ENCODE measurements at places on chromosomes 3 and 15.
A peak's percentile ranks its signal among the peaks of the same experiment; 100 is the strongest.

- DNase-seq: no peak
These were observed 267.5 kb upstream of the NR2E3 start for GRCh38 chr15:71542836-71543235.

GRCh38 chr3:145798007-145798406 lies 363.0 kb downstream of the PLOD2 start:
- no peak for DNase-seq

- no peak for DNase-seq
These were observed 2.6 kb upstream of the MAP4 start for GRCh38 chr3:48018841-48019240.

DNA sequence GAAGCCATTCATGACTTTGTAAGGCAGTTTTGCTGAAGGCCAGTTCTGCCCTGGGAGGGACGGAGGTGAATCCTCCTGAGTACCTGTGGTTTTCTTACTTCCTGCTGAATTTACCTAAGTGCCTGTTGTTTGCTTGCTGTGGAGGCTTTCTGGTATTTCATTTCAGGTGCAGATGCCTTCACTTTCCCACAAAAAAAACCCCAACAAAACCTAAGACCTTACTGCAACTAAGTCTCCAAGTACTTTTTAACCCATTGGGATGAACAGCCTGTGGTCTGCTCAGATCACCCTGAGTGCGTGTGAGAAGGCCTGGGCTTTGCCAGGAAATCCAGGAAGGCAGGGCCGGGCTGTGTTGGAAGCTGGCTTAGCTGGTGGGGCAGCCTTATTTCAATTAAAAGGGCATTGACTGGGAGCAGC lies 65.3 kb downstream of the IGF1R start:
- DNase-seq: no peak

DNA sequence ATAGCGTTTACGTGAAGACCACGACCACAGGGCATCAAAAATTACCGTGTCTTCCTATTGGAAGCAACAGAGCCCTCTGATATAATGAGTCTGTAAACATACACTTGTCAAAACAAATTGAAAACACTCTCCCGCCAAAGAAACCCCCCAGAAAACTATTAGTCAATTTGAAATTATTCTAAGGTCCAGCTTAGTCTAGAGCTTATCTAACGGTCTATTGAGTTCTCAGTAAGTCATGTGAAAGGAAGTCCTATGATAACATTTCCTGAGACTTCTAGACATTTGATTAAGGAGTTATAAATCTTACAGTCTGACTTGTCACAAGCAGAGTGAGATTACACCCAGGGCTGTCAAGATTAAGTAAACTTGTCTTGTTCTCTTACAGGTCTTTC lies 356.3 kb downstream of the FOXP1 start:
- DNase-seq: no peak

DNA sequence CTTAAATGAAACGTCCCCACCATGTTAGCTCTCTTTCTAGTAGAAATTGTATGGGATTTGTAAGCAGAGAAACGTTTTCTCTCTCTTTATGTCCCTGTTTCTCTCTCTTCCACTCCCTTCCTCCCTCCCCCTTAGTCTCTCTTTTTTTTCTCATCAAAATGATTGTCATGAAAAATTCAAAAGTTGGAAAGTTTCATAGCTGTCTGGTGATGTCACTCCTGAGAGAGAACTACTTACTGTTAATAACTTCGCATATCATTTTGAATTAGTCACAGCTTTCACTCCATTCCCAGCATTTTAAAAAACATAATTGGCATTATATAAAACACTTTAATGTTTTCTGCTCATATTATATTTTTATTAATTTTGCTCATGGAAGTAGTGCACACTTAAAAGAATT lies 331.1 kb downstream of the C3orf38 start:
- DNase-seq: no peak

- no peak for DNase-seq
These were observed 6.4 kb downstream of the CADM2 start for GRCh38 chr3:84965141-84965540.

DNA sequence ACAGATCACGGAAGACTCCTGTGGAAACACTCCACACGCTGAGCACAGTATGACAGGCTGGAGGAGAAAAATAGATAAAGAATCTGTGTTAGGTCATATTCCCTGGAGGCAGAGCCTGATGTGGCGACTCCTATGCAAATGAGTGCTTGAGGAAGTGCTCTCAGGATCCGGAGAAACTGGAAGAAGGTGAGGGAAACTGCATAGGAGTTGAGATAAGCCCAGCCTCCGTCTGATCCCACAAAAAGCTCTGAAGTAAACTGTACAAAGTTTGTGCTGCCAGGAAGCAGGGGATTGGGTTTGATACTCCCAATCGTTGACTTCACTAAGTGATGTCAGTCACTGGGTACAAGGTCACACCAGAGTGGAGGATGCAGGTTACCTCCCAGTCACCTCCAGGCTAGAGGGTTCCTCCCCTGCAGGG lies 33.4 kb downstream of the OSBPL10 start:
- DNase-seq: no peak

DNA sequence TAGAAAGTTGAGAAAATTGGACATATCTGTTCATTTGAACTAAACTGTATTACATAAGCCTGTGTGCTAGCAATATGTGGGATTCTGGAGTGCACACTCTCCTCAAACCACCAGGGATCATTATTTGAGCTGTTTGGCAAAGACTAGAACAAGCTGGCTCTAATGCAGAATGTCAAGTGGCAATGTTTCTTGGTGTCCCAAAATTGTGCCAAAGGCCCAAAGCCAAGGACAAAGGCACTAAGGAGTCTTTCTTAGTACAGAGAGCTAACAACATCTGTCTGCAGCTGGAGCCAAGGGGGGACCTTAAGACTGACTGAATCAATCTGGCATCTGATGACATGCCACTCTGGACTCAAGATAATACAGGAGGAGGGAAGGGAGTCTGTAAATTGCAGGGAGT lies 76.7 kb upstream of the STRIT1 start:
- DNase-seq: no peak

GRCh38 chr3:137110392-137110996 lies 152.7 kb downstream of the IL20RB start:
- DNase-seq: no peak

GRCh38 chr15:78977091-78977571 lies 32.3 kb upstream of the CTSH start:
- DNase-seq: no peak

GRCh38 chr15:88645171-88646087 lies 6.6 kb downstream of the ISG20 start:
- no peak for DNase-seq

DNA sequence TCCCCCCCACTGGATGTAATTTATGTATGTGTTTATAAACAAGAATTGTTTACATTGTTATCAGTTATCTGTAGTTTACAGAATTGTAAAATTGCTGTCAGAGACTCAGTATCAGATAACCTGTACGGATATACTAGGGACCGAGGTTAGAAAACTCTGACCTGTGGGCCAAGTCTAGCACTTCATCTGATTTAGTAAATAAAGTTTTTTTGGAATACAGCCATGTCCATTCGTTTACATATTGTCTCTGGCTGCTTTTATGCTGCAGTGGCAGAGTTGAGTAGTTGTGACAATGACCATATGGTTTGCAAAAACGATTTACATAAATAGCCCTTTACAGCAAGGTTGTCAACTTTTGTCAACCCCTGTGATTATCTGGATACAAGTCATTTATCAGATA lies 52.6 kb downstream of the LRRC28 start:
- DNase-seq: no peak

DNA sequence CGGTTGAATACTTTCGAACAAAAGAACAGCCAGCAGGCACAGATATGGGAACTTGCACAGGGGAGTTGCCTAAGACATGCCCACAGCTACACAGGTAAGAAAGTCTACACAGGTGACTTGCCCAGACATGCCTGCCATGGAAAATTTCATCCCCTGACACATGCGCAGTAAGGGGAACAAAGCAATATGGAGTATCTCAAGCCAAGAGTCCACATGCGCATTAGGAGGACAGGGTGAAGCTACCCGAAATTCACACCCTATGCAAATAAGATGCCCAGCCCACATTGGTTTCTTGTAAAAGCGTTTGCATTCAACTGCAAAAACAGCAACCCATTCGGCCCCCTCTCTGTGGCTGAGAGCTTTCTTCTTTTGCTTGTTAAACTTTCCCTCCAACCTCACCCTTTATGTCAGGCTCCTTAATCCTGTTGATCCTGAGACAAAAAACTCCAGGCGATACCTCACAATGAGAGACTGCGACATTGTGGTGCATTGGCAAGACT lies 49.3 kb upstream of the TRPM1 start:
- DNase-seq: no peak

GRCh38 chr15:66881173-66881905 lies 179.3 kb downstream of the SMAD6 start:
- DNase-seq: no peak

GRCh38 chr15:70466895-70467529 lies 296.3 kb downstream of the UACA start:
- DNase-seq: no peak

DNA sequence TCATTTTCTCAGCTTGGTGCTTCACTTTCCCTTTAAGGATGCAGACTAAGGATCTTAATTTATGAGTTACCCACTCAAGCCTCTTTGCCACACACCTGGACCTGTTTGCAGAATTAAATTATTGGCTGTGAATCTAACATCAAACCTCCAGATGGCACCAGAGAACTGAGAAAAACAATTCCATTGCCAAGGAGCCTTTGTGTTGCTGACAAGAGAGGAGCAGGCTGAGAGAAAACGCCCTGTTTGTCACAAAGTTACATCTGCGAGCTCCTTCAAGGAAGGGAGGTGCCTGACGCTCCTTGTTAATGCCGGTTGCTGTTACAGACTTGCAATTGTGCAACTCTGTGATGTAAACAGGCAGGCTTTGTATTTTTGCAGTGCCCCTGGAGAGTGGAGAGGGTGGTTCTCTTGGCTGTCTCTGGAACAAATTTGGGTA lies 36.3 kb upstream of the TMC3 start:
- DNase-seq: no peak

- no peak for DNase-seq
These were observed 368.0 kb upstream of the AGTR1 start for GRCh38 chr3:148329481-148330235.

DNA sequence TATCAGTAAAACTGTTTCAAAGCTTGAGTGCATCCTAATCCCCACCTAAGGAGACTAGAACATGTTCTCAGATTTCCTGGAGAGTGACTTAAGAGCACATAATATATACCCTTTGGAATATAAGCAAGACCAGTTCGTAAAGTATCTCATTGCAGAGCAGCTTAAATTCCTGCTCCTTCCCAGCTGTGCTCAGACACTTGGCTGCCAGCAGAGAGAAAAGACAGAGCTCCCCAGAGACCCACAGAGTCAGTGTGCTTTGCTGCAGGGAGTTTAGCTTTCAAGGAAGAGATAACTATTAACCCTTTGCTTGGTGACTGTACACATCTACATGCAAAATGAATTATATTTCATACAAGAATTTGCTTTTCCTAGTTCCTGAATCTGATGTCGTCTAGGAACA lies 338.1 kb upstream of the ARHGEF26 start:
- no peak for DNase-seq

GRCh38 chr3:13872451-13872850 lies 7.4 kb downstream of the WNT7A start:
- DNase-seq: no peak

GRCh38 chr3:194121891-194122631 lies 13.9 kb upstream of the HES1 start:
- no peak for DNase-seq

GRCh38 chr3:37855363-37855970 lies 6.2 kb upstream of the CTDSPL start:
- peak; percentile 82 for DNase-seq

DNA sequence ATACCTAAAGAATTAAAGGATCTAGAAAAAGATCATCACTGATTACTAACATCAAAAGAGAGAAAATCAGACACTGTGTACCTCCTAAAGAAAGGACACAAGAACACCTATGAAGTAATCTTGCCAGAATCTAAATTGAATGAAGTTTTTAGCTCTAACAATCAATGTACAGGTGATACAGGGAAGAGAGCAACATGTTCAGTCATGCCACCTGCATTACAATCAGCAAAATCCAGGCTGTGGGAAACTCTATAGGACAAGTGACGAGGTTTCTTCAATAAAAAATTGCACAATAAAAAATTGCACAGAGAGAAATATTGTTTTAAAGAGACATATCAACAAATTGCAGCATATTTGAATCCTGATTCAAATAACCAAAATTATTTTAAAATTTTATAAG lies 93.3 kb downstream of the SEMA5B start:
- no peak for DNase-seq

DNA sequence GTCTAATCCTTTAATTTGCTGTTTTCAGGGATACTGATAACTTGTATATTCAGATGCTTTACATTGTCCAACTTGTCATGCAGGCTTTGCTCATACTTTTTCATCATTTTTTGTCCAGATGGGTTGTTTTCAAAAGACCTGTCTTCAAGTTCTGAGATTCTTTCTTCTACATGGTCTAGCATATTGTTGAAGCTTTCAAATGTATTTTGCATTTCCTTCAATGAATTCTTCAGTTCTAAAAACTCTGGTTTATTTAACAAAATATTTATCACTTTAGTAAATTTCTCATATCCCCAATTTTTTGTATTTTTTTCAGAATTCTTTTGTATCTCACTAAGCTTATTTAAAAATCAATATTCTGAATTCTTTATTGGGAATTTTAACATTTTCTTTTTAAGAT lies 388.3 kb upstream of the IL12A start:
- DNase-seq: no peak

DNA sequence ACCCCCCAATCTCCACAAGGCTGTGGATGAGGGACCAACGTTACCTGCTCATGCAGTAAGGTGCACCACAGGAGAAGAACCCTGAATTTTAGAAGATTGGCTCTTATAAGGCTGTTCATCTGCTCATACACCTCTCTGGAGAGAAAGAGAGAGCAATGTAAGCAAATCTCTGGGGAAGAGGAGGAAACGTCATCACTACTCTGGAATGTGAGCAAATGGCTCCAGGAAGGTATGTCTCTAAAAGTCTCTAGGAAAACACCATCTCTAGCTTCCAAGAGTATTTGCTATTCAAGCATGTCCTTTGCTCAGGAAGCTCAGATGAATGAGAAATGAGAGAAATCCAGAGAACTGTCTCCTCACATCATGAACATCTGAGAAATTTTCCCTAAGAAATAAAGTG lies 235.4 kb downstream of the TBL1XR1 start:
- DNase-seq: no peak

DNA sequence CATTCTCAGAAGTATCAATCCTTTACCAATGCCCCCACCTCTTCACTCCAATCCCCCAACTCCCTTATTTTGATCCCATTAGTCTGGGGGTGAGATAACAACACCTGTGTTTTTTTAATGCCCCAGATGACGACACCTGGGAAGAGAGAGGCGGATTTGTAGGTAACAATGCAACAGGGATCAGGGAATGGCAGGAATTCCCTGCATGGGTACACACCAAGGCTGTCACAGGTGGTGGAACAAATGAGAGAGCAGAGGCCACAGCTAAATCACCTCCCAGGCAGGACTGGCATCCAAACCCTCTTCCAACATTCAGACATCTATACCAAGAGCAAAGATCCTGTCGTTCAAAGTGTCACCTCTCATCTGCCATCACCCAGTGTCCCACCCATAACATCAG lies 319.2 kb upstream of the TRIM42 start:
- no peak for DNase-seq

- no peak for DNase-seq
These were observed 225.3 kb upstream of the EPHA3 start for GRCh38 chr3:88882121-88882520.

GRCh38 chr3:11136830-11137626 lies 17.3 kb upstream of the HRH1 start:
- no peak for DNase-seq

Data from stimulated activated CD4-positive, alpha-beta T cell treated with anti-CD3 and anti-CD28 coated beads, Interleukin-2, amount 100 ng/mL, for 48 hours (primary cell).